ENCODE measurements at places on chromosomes 1 and 21.

DNA sequence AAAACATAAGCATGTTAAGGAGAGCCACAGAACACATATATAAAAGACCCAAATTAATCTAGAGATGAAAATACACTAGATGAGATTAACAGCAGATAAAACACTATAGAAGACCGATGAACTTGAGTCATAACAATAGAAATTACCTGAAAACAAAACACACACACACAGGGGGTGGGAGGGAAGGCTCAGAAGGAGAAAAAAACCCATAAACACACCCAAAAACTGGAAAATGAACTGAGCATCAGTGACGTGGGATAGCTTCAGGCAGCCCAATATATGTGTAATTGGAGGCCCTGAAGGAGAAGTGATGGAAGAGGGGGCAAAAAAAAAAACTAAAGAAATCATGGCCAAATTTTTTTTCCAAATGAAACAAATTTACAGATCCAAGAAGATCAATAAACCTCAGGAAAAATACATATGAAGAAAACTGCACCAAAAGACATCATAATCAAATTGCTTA lies 11.4 kb downstream of the ALDH9A1 start:
- no peak for DNase-seq

DNA sequence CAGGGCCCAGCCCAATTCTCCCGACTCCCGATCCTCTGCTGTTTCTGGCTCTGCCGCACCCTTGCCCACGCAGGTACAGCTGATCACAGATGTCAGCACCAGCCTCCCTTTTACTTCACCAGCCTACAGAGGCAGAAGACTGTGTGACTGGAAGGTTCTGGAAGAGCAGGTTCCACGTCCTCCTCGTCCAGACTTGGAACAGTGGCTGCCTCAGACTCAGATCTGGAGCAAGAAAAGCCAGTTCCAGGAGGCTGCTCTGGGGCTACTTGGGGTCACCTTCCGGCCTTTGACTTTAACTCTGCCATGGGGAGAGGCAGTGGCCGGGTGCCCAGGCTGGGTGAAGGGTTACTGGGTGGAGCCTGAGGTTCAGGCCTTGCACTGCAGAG lies 16.1 kb upstream of the KLHDC7A start:
- no peak for DNase-seq

GRCh38 chr21:18030248-18030647 lies 211.1 kb upstream of the C21orf91 start:
- DNase-seq: no peak

GRCh38 chr1:192158181-192158580 lies at the start of gene RGS18:
RGS18 (plus strand) TSS chr1:192158462; CDS start chr1:192158638, 176 bp downstream.
- DNase-seq: no peak

All from activated naive CD4-positive, alpha-beta T cell treated with anti-CD3 and anti-CD28 coated beads, Interleukin-2, amount 50 U/mL, for 72 hours (primary cell).